ENCODE measurements at places on chromosomes 5 and 9.

- DNase-seq: peak; percentile 71
Measured at GRCh38 chr5:74517700-74518099, 122.8 kb downstream of the ENC1 start.

DNA sequence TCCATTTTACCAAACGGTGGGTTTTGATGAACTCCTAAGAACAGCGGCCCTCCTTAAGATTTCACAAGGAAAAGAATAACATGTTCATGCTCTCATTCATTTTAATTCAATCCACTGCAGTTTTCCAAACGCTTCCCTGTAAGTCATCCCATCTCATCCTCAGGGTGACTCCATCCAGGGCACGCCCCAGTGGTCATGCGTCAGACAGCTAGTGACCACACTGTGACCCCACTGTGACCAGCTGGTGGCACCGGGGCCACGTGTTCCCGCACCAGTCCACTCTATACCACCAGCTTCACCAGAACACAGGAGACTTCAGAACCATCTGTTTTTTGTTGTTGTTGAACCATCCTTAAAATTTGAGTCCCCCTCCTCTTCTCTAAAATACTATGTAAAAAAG, 14.3 kb downstream of the ATPSCKMT start:
- no peak for DNase-seq

DNA sequence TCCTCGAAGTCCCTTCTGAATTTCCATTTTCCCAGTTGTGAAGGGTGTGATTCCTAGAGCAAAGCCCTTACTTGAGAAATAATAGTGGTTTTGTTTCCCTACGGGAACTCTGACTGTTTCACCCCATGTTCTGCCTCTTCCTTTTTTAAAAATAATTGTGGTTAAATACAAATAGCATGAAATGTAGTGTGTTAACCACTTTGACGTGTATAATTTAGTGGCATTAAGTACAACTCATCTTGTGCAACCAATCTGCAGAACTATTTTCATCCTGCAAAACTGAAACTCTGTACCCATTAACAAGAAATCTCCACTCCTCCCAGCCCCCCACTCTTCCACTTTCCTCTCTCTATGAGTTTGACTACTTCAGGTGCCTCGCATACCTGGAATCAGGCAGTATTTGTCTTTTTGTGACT, 35.6 kb upstream of the HAND1 start:
- peak; percentile 45 for DNase-seq

GRCh38 chr5:1744393-1745122, 55.1 kb downstream of the MRPL36 start:
- no peak for DNase-seq

- DNase-seq: no peak
Measured at GRCh38 chr9:19927560-19927959, 138.7 kb upstream of the SLC24A2 start.

- DNase-seq: no peak
Measured at GRCh38 chr5:91146230-91146629, 236.9 kb downstream of the ARRDC3 start.

DNA sequence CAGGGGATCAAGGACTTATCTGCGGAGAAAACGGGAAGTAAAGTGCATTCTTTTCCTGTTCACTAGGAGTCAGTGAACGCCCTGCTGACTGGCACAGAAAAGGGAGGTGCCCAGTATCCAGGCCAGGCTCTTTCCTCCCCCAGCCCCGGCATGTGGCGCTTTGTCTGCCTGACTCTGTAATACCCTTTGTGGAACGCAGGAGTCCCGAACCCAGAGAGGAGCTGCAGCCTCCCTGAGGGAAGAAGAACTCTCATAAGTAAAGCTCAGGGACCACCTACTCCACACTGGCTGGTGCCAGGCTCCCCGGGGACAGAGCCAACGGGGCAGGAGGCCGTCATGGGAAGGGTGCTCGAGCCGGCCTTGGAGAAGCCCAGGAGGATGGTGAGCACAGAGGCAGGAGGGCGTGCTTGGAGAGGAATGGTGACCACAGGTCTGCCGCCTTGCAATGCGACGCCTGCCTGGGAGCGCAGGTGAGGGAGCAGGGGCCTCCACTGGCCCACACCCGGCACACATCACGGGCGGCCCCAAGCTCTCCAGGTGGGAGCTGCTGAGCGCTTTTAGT, 31.5 kb downstream of the VAV2 start:
- DNase-seq: no peak

DNA sequence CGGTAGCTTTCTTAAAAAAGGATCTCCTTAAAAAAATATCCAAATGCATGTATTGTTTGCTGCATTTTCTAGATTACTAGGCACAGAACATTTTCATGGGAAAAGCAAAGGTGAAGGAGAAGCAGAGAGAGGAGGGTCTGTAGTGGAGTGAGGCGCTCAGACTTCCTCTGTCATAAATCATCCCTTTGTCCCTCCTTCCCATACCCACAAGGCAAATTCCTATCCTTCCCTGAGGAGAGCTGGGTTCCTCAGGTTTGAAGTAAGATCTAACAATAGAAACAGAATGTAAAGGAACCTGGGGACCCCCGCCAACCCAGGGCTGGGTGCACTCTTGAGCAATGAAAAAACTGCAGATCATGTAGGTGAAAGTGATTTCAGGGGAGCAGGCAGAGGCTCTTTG, 149.2 kb upstream of the ANKH start:
- no peak for DNase-seq

DNA sequence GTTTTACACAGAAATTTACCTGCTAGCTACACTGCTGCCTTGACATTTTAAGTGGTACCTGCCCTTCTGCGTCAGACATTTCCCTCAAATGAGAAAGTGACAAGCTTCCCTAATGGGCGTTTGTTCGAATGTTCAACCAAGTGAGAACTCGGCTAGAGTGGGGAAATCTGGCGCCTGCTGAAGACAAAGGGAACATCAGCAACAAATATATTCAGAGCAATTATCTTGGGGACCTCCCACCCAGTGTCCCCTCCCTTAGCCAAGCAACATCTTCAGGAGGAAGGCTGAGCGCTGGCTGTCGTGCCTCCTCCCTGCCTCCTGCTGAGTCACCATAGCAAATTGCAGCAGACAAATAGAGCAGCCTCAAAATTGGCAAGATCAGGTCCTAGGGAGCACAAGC, 57.1 kb downstream of the MFAP3 start:
- no peak for DNase-seq

DNA sequence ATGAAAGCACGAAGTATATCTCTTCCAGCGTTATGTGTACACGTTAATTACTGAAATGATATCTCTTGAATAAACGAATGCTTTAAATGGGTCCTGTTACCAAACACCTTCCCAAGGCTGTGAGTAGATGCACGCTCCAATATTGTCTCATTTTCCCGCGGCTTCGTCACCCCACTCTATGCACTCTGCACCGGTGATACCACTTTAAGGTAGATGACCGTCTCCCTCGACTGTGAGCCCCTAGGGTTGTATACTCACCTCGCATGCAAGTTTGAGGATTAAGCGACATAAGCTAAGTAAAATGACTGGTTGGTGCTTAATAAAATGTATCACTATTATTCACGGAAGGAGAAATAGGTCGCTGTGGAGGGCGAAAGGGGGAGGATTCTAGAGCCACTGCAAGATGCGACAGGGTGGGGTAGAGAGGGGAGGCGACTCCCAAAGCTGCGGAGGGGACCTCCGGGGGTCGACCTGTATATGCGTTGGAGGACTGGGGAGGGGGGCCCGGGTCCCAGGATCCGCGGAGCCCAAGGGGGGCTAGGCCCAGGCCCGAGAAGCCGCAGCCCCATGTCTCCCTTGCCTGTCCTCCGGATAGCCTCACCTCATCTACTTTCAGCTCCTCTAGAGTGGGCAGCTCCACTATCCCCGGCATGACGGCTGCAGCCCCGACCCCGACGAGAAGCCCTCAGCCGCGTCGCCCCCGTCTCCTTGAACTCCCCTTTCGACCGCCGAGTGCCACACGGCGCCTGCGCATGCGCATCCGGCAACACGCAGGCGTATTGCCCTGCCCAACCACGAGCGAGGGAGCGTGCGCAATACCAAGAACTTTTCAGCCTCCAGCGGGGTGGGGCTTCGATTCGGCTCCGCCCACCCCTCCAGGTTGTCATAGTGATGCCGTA, at the start of the genes MORN5 and NDUFA8:
TSS of gene MORN5 (plus strand) at position 883 of the 899 bp plus-strand sequence. CDS start 65 bp downstream, outside the sequence.
TSS of gene NDUFA8 (minus strand) at position 754 of the 899 bp plus-strand sequence. CDS start at position 652, 102 bp downstream.
- DNase-seq: peak; percentile 100

GRCh38 chr5:151509231-151509630, 61.8 kb downstream of the SLC36A1 start:
- no peak for DNase-seq

GRCh38 chr5:154415114-154415513, 30.7 kb upstream of the SAP30L start:
- DNase-seq: no peak

- DNase-seq: no peak
Measured at GRCh38 chr5:160268121-160268520, 38.8 kb downstream of the FABP6 start.

DNA sequence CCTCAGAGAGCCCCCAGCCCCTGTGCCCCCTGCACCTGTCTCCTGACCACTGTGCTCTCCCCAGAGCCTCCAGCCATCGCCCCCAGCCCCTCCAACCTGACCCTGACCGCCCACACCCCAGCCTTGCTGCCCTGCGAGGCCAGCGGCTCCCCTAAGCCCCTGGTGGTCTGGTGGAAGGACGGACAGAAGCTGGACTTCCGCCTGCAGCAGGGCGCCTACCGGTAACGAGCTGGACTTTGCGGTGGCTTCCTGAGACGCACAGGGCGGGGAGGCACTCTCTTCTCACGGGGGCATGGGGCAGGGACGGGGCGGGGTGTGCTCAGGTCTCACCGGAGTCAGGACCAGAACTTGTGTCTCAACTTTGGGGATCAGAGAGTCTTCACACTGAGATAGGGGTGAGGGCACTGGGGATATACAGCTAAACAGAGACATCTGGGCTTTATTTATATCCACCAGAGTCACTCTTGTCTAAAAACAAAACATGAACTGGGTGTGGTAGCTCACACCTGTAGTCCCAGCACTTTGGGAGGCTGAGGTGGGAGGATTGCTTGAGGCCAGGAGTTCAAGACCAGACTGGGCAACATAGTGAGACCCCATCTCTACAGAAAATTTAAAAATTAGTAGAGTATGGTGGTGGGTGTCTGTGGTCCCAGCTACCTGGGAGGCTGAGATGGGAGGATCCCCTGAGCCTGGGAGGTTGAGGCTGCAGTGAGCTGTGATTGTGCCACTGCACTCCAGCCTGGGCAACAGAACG, 46.1 kb upstream of the ASS1 start:
- DNase-seq: no peak

- no peak for DNase-seq
Measured at GRCh38 chr9:116907989-116908388, 220.9 kb downstream of the TRIM32 start.

DNA sequence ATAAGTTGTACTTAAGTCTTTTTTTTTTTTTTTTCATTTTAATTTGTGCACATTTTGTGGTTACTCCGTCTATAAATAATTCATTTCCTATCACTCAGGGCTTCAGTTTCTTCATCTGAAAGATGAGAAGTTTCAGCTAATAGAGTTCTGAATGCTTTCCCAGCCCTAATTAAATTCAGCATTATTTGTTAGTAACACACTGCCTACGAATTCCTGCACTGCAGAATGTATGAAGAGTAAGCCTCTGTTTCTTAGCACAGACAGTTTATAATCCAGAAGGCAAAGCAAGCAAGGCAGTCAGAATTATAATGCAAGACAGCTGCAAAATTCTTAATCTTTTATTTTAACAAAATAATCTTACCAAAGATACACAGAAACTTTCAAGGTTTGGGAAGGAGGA, 138.0 kb upstream of the GHR start:
- no peak for DNase-seq

GRCh38 chr5:87524217-87524616, 111.5 kb upstream of the CCNH start:
- no peak for DNase-seq

DNA sequence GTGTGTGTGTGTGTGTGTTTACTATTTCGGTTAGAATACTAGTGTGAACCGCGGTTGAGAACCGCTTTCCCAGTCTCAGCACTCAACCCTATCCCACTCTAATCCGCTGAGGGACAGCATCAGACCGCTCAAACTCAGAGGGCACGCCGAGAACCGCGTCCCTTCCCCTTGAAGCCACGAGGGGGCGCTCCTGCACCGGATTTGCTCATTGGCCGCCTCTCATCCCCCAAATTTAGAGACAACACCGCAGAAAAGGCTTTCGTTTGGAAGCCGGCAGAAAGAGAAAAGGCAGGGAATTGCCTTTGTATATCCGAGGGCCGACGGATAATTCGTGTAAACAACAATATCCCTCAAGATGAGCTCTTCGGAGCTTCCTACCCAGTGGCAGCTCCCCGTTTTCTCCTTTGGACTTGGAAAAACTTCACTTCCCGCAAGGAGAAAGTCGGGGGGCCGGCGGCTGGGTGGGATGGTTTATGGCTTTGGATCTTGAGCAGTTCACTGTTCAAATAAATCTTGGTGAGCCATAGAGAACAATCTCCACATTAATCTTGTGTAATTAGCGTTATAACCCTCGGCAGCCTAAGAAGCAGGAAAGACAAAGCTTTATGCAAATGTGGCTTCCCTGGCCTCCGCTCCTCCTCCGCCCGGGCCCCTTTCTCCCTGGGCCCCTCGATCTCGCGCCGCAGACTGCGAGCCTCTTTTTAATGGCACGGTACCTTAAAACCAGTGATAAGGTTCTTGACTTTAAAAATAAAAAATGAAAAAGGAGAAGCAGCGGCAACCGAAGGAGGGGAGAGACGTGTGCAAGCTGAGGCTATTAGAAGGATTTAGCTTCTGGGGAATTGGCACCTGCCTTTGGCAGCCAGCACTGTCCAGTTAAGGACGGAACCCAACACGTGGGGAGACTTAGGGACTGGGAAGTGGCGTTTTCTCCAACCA, 296.8 kb downstream of the PARP8 start:
- peak; percentile 83 for DNase-seq

- no peak for DNase-seq
Measured at GRCh38 chr9:99762470-99762869, 59.2 kb upstream of the NR4A3 start.

- no peak for DNase-seq
Measured at GRCh38 chr5:31106691-31107090, 86.8 kb upstream of the CDH6 start.
